ENCODE measurements at places on chromosomes 4 and X. TPM values are rescaled to one million over a fixed set of nuclear protein-coding genes. Genes with fewer than 3 reads are reported as not detected.

DNA sequence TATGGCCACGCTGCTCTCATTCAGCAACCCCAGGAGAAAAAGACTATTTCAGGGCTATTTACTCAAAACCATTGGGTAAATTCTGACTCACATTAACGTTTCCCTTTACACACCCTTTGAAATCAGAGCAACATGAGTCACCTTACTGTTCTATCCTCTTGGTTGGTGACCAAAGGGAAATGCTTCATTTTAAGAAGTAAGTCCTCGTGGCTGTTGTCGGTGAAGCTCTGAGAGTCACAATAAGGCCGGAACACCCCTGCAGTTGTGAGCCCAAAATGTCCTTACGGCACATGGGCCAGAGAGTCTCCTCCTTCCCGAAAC, 56.3 kb upstream of the SPRY1 start:
- H3K4me3 ChIP-seq: no peak overlapping the region
- DNase-seq: peak; percentile 83
- no peaks in the 10 kb centered on the region for H3K36me3 ChIP-seq
- H3K4me1 ChIP-seq: no peaks in the 10 kb centered on the region
- no peak overlapping the region for H3K27ac ChIP-seq
- H3K27me3 ChIP-seq: no peaks in the 10 kb centered on the region

DNA sequence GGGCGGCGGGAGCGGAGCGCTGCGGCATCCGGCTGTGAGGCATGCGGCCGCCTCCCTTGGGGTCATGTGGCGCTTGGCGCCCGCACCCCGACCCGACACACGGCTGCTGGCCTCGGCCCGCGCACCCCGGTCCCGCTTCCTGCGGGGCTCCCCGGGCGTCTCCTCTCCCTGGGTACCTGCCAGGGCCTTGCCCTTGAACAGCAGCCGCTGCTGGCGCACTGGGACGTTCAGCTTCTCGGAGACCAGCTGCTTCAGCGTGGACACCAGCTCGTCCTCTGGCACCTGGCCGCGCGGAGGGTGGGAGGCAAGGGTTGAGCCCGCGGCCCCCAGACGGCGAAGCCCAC, 391 bp downstream of the UBL4A start:
- no peak for DNase-seq
- peaks cover 2% of the 10 kb centered on the region for H3K4me1 ChIP-seq
- H3K36me3 ChIP-seq: no peaks in the 10 kb centered on the region
- no peaks in the 10 kb centered on the region for H3K27me3 ChIP-seq
- H3K27ac ChIP-seq: no peak overlapping the region
- H3K4me3 ChIP-seq: peak overlapping the region; percentile 62

DNA sequence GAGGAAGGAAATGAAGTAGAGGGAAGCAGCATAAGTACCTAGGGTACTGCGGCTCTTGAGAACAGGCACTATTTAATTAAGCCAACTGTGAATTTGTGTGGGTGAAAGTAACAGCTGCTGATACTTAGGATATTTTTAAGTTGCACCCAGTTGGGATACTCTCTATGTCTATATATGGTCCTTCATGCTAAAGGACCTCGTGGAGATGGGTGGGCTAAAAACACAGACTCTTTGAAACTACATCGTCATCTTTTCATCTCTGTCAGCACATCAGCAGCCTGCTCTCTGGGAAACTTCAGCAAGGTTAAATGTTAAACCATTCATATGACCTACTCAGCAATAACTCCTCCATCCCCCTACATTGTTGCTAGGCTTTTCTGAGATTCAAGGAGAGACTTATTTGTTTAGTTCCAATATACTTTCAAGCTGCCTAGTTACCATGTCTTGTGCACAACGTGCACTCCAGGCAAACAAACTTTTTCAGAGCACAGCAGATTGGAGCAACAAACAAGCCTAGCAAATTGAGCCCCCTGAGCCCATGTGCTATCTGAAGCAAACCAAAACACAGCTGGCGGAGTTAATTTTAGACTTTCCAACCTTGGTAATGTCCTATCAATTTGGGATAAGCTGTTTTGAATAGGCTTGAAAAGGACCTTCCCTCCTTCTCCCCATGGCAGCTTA, 6.2 kb upstream of the MOB1B start:
- no peaks in the 10 kb centered on the region for H3K36me3 ChIP-seq
- H3K4me3 ChIP-seq: no peak overlapping the region
- peak; percentile 68 for DNase-seq
- H3K4me1 ChIP-seq: peaks cover 23% of the 10 kb centered on the region
- no peaks in the 10 kb centered on the region for H3K27me3 ChIP-seq
- peak overlapping the region; percentile 98 for H3K27ac ChIP-seq

DNA sequence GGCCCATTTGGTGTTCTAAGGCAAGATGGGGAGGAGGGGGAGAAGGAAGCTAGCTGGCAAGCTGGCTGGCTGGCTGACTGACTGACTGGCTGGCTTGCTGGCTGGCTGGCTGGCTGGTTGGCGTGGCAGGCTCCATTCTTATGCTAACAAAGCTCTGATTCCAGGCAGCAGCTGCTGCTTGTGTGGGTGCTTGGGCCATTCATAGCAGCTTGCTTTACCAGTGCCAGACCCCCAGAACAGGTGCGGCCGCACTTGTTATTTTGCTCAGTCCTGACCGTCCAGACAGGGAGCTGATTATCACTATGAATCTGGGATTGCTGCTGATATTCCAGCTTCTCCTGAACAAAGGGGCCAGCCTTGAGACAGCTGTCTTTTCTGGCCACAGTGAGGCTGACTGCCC, 131.2 kb upstream of the PAK3 start:
- no peak overlapping the region for H3K4me3 ChIP-seq
- H3K27ac ChIP-seq: no peak overlapping the region
- H3K36me3 ChIP-seq: no peaks in the 10 kb centered on the region
- no peak for DNase-seq

DNA sequence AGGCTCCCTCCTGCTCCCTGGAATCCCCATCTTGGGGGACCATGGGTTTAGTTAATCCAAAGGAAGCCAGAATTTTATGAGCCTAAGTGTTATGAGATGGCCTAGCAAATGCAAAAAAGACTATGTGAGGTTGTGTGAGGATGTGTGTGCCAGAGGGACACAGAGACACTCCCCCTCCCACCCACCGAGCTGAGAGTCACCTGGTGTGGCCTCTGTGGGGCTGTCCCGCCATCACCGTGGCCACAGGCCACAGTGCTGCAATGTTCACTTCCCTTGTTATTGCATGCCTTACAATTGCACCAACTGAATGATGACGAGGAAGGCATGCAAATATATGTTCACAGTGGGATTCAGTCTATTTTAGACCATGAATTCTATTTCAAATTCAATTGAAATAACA, 601 bp upstream of the FGFBP2 start:
- no peaks in the 10 kb centered on the region for H3K36me3 ChIP-seq
- no peaks in the 10 kb centered on the region for H3K27me3 ChIP-seq
- no peak overlapping the region for H3K27ac ChIP-seq
- DNase-seq: no peak
- H3K4me3 ChIP-seq: no peak overlapping the region

DNA sequence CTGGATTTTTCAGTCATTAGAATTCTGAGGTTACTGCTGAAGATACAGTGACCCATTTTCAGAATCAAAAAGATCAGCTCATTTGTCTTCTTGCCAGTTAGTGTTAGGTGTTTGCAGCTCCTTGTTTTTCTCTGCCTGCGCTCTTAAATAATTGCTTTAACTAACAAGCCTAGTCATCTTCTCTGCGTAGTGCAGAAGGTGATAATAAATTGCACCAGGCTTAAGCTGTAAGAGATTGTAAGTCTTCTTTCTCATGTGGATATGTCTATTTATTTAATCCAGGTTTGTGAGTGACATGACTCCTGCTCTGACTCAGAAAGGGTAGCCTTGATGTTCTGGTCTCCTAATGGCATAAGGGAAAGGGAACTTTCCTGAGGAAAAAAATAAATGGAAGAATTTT, 167.2 kb downstream of the CEP135 start:
- DNase-seq: no peak
- H3K36me3 ChIP-seq: no peaks in the 10 kb centered on the region
- H3K27me3 ChIP-seq: no peaks in the 10 kb centered on the region
- no peak overlapping the region for H3K4me3 ChIP-seq
- no peak overlapping the region for H3K27ac ChIP-seq
- peaks cover 8% of the 10 kb centered on the region for H3K4me1 ChIP-seq

GRCh38 chrX:46743046-46743445, 15.9 kb downstream of the SLC9A7 start:
- H3K4me1 ChIP-seq: no peaks in the 10 kb centered on the region
- H3K27me3 ChIP-seq: no peaks in the 10 kb centered on the region
- no peak for DNase-seq
- H3K27ac ChIP-seq: no peak overlapping the region
- H3K4me3 ChIP-seq: no peak overlapping the region

GRCh38 chr4:145887241-145887991, 51.2 kb downstream of the ZNF827 start:
- H3K27me3 ChIP-seq: no peaks in the 10 kb centered on the region
- DNase-seq: peak; percentile 74
- H3K4me1 ChIP-seq: peaks cover 47% of the 10 kb centered on the region
- H3K27ac ChIP-seq: peak overlapping the region; percentile 34

GRCh38 chr4:13980317-13981310, 353.1 kb upstream of the BOD1L1 start:
- peak; percentile 80 for DNase-seq
- no peaks in the 10 kb centered on the region for H3K27me3 ChIP-seq
- no peaks in the 10 kb centered on the region for H3K36me3 ChIP-seq
- H3K4me3 ChIP-seq: no peak overlapping the region

GRCh38 chrX:154827194-154828015, 7.1 kb downstream of the SMIM9 start:
- H3K4me1 ChIP-seq: no peaks in the 10 kb centered on the region
- H3K4me3 ChIP-seq: no peak overlapping the region
- H3K27ac ChIP-seq: no peak overlapping the region
- no peaks in the 10 kb centered on the region for H3K27me3 ChIP-seq

GRCh38 chrX:11655282-11656015, 10.3 kb downstream of the ARHGAP6 start:
- H3K4me1 ChIP-seq: no peaks in the 10 kb centered on the region
- H3K36me3 ChIP-seq: no peaks in the 10 kb centered on the region
- no peak overlapping the region for H3K27ac ChIP-seq
- no peaks in the 10 kb centered on the region for H3K27me3 ChIP-seq
- H3K4me3 ChIP-seq: no peak overlapping the region

GRCh38 chr4:153619811-153620210, 64.3 kb upstream of the TLR2 start:
- no peaks in the 10 kb centered on the region for H3K27me3 ChIP-seq
- H3K27ac ChIP-seq: no peak overlapping the region
- no peaks in the 10 kb centered on the region for H3K36me3 ChIP-seq
- H3K4me1 ChIP-seq: no peaks in the 10 kb centered on the region

GRCh38 chr4:6444582-6444981, 27.8 kb downstream of the PPP2R2C start:
- no peaks in the 10 kb centered on the region for H3K36me3 ChIP-seq
- H3K27me3 ChIP-seq: no peaks in the 10 kb centered on the region
- no peak overlapping the region for H3K4me3 ChIP-seq
- no peak for DNase-seq
- H3K27ac ChIP-seq: no peak overlapping the region
- no peaks in the 10 kb centered on the region for H3K4me1 ChIP-seq

- H3K4me1 ChIP-seq: peaks cover 5% of the 10 kb centered on the region
- no peaks in the 10 kb centered on the region for H3K27me3 ChIP-seq
- H3K27ac ChIP-seq: peak overlapping the region; percentile 51
- no peaks in the 10 kb centered on the region for H3K36me3 ChIP-seq
- no peak for DNase-seq
- no peak overlapping the region for H3K4me3 ChIP-seq
These were observed 148.5 kb downstream of the DHRSX start for GRCh38 chrX:2351999-2352995.

DNA sequence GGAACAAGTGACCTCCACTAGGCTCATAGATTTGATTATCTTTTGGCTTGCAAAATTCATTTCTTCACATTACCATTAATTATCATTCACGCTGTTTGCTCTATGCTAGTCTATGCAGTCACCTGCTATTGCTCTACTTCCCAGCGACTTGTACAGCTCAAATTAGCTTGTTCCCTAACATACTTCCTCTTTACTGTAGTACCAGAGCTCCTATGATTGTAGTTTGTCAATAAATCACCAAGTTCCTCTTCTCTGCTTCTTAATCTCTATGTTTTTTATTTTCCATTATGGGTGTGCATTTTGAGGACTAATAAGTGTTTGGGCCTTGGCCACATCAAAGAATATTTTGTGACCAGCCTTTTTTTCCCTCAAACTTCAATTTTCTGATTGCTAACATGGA, 6.2 kb upstream of the GSPT2 start:
- no peak overlapping the region for H3K27ac ChIP-seq
- H3K36me3 ChIP-seq: no peaks in the 10 kb centered on the region
- peaks cover 7% of the 10 kb centered on the region for H3K27me3 ChIP-seq
- no peaks in the 10 kb centered on the region for H3K4me1 ChIP-seq
- no peak for DNase-seq

DNA sequence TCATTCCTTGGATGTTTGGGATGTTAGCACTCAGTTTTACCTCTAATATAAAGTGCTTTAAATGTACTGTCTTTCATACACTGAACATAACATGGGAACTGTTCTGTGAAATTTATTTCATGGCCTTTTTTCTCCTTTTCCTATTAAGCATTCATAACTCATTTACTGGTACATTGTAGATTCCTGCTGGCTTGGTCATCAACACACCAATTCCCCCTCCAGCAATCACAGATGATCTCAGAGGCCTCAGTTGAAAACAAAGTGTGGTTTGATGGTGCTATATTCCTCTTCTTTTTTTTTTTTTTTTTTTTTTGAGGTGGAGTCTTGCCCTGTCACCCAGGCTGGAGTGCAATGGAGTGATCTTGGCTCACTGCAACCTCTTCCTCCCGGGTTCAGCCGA, 61.9 kb upstream of the FAM47B start:
- no peak overlapping the region for H3K27ac ChIP-seq
- H3K4me3 ChIP-seq: no peak overlapping the region
- H3K36me3 ChIP-seq: no peaks in the 10 kb centered on the region
- H3K27me3 ChIP-seq: no peaks in the 10 kb centered on the region
- no peak for DNase-seq
- no peaks in the 10 kb centered on the region for H3K4me1 ChIP-seq

PIR gene
- total RNA-seq: 3.4 TPM

LPAR4 gene
- total RNA-seq: 0.77 TPM

CFI gene
- 3.2 TPM for total RNA-seq

UTP3 gene
- total RNA-seq: 23.7 TPM

DMD gene
- total RNA-seq: 41.3 TPM

GABRG1 gene
- total RNA-seq: not detected

Measured in cardiac muscle cell (in vitro differentiated cells and primary cell).